ENCODE measurements at places on chromosomes 13 and 19.

DNA sequence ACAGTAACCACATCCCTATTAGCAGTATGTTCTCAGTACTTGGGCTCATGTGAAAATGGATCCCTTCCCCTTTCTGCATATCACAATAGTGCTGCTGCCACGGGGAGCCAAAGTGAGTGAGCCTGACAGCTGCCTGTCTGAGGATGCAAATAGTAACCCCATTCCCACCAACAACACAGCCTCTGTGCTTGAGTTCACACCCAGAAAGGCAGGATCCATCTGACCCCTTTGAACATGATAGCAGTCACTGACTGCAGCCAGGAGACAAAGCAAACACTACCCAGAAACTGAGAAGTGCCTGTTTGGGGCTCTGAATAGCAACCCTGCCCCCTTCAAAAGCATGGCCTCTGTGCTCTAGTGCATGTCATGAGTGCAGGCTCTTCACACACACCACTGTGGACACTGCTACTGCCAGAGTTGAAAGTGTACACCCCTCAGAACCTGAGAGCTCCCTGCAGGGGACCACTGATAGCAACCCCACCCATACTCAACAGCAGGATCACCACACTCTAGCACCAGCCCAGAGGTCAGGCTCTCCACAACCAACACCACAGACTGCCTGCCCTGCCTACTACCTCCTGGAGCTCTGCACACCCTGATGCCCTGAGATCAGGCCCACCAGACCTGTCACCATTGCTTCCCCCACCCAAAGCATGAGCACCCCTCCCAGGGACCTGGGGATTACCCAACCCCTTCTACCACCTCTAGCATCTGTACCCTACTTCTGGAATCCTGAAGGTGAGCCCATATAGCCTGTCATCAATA, 1563.5 kb upstream of the PRR20A start:
- ATAC-seq, result no peak

GRCh38 chr19:56993851-56994250, 125.9 kb upstream of the USP29 start:
- no peak for ATAC-seq

DNA sequence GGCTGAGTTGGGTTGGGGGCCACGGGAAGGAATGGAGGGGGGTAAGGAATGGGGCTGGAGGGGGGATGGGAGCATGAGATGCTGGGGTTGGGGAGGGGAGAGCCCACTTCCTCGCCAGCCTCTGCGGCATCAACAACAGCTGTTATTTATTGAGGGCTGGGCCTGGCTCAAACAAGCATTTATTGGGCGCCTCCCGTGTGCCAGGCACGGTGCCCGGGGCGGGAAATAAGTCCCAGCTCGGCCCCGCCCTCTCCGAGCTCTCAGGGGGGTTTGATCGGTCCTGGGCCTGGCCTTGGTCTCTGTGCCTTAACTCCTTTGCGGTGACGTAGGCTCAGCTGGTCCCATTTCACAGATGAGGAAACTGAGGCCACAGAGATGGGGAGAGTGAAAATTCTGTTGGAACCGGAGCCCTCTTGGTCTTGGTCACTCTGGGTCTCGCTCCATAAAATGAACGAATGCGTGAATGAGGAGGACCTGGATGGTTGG, 919 bp upstream of the ADAMTS10 start:
- ATAC-seq, result no peak

GRCh38 chr13:111924678-111925075, 142.3 kb upstream of the SOX1 start:
- no peak for ATAC-seq

- no peak for ATAC-seq
Observed at GRCh38 chr19:44947041-44947581, 1.3 kb downstream of the APOC2 start.

GRCh38 chr13:84609716-84610115, 727.4 kb upstream of the SLITRK1 start:
- no peak for ATAC-seq

- ATAC-seq, result peak; percentile 81
Observed at GRCh38 chr19:11496391-11497163, 9.1 kb downstream of the ZNF653 start.

DNA sequence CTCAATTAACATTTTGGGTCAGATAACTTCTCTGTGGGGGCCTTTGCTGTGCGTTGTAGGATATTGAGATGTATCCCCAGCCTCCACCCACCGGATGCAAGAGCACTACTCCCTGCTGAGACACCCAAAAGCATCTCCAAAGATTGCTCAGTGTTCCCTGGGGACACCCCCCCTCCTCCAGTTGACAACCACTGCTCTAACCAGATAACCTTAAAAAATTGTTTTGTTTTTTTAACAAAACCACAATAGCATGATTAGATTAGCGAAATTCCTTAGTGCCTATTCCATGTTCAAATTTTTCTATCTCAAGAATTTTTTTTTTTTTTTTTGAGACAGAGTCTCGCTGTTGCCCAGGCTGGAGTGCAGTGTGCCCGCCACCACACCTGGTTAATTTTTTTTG, 2.6 kb upstream of the EPN1 start:
- ATAC-seq, result no peak

- ATAC-seq, result no peak
Observed at GRCh38 chr19:17138937-17139598, 63.5 kb downstream of the MYO9B start.

DNA sequence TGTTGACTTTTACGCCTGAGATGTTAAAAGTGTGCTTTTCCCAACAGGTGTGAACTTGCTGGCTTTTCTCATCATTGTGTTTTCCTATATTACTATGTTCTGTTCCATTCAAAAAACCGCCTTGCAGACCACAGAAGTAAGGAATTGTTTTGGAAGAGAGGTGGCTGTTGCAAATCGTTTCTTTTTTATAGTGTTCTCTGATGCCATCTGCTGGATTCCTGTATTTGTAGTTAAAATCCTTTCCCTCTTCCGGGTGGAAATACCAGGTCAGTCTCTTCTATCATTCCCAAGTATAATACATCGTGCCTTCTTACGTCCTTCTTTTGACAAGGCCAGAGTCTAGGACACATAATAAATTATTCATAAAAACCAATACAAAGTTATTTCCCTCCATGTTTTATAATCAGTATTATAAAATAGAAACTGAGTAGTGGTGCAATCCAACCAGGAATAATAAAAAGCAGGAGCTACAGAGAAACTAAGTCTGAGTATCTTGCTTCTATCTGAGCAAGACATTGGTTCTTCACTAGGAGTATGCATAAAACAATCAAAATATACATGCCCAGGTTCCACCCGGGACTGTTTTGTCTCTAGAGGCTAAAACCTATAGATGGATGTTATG, 57.9 kb downstream of the RXFP2 start:
- peak; percentile 50 for ATAC-seq

DNA sequence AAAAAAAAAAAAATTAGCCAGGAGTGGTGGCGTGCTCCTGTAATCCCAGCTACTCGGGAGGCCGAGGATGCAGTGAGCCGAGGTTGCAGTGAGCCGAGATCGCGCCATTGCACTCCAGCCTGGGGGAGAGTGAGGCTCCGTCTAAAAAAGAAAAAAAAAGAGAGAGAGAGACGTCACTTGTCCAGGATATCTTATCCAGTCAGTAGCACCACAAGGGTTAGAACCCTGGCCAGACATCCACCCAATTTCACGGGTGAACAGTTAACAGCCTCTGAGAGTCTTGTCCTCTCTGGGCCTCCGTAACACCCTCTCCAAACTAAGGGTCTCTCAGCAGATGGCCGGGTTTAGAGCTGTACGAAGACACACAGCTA, 917 bp upstream of the CLPTM1 start:
- no peak for ATAC-seq

DNA sequence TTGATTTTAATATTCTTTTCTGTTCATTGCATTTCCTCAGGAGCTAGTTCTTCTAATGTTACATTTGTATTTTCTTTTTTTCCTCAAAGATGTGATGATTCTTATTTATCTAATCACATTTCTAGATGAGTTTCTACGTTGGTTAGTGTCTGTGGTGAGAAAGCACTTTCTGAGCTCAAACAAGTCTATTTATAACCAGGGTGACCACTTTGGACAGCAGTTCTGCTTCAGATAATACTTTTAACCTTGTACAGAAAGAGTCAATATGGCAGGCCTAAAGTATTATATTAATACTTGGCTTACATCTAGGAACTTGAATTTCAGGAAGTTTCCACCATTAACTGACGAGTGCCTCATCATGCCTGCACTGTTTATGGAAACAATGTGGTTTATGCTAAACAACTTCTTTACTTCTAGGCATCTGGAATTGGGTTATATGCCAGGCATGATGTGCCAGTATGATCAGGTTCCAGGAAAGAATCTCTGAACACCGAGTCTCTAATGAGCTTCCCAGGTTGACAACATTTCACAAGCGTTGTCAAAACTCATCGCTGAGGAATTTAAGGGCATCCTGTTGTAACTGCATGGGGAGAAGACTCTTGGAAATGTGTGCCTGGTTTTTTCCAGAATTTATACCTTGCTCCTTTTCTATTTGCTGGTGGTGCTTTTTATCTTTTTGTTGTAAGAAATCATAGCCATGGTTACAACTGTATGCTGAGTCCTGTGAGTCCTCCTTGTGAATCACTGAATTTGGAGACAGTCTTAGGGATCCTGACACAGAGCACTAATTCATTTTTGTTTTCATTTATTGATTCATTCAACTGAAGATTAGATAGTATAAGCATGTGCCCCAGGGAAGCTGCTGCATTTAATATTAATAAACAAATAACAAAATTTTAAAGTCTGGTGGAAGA, 344.4 kb upstream of the PCDH9 start:
- ATAC-seq, result no peak

DNA sequence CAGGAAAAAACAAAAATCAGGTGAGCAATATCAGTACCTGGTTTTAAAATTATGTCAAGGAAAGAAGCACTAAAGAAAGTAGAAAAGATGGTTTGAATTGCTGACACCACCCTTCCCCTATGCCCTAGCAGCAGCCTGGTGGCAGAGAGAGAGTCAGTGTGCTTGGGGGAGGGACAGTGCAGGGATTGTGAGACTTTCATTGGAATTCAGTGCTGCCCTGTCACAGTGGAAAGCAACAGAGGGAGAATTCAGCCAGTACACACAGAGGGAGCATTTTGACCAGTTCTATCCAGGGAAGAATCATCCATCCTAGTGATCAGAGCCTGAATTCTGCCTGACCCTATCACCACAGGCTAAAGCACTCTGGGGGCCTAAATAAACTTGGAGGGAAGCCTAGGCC, 222.4 kb upstream of the PCDH17 start:
- ATAC-seq, result no peak

- ATAC-seq, result no peak
Observed at GRCh38 chr13:76286178-76286577, 600.0 kb downstream of the KCTD12 start.

DNA sequence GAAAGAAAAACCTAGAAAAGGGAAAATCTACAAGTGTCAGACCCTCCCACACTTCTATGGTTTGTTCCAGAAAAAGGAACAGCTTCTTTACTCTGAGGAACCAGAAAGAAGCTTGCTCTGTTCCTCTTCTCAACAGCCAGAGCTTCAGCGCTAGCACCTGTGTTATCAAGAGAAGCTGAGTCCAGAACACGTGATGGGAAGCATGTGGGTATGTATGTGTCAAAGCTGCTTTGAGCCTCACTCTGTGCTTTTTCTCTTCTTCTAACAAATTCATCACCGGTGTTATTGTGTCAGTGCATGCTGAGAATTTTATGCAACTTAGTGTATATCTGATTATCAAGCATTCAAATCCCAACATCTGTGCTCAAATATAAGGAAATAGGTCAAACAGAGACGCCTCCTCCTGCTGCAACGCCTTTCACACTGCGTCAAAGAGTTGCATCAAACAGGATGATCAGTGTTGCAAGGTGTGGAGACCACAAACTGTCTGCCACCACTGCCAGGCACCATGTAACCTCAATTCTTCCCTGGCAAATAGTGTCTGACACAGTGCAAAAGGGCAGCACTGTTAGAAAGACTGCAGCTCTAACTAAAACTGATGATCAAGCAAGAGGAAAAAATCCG, 83.9 kb downstream of the LRRC63 start:
- peak; percentile 78 for ATAC-seq

- ATAC-seq, result peak; percentile 10
Observed at GRCh38 chr19:18415178-18415867, 3.9 kb upstream of the SSBP4 start.

DNA sequence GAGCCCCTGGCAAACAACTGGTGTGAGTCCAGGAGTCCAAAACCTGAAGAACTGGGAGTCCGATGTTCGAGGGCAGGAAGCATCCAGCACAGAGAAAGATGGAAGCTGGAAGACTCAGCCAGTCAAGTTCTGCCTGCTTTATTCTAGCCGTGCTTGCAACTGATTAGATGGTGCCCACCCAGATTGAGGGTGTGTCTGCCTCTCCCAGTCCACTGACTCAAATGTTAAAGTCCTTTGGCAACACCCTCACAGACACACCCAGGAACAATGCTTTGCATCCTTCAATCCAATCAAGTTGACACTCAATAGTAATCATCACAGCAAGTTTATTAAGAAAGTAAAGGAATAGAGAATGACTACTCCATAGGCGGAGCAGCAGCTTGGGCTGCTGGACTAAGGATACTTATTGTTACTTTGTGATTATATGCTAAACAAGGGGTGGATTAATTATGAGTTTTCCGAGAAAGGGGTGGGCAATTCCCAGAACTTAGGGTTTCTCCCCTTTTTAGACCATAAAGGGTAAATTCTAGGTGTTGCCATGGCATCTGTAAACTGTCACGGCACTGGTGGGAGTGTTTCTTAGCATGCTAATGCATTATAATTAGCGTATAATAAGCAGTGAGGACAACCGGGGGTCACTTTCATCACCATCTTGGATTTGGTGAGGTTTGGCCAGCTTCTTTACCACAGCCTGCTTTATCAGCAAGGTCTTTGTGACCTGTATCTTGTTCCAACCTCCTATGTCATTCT, 65.6 kb upstream of the KCTD15 start:
- no peak for ATAC-seq

GRCh38 chr19:6580313-6580712, 10.6 kb downstream of the CD70 start:
- no peak for ATAC-seq
